ENCODE measurements at places on chromosomes 3 and 15.

DNA sequence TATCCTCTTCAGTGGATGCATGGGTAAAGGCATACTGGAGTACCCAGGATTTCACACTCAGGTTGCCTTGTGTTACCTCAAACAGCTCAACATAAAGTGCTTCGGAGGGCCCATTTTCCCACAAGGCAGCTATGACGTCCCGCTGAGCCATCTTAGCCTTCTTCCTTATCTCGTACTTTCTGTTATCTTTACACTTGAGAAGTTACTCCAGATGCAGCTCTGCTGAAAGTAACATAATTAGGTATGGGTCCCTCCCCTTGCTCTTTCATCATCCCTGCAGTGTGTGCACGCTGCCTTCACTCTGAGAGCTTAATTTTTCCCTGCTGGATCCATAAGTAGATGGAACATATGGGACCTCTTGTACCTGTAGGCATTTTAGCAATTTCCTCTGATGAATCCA, 410.3 kb downstream of the AGBL1 start:
- DNase-seq = no peak

DNA sequence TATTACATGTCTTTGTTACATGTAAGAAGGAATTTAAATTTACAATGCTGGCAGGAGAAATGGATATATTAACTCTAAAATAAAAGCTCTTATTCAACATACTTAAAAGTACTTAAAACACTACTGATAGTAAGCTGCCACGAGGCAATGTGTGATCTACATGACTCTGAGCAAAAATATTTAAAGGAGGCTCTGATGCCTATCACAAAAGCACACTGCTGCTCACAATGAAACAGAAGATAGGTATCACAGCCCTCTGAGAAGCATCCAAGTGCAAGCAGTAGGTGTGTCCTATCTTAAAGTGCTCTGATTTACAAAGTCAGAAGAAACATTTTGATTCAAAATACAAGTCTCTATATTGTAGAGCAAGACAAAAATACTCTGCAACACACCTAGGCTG, 371.2 kb upstream of the WNT5A start:
- no peak for DNase-seq

GRCh38 chr3:155185631-155186071, 105.5 kb downstream of the MME start:
- no peak for DNase-seq

DNA sequence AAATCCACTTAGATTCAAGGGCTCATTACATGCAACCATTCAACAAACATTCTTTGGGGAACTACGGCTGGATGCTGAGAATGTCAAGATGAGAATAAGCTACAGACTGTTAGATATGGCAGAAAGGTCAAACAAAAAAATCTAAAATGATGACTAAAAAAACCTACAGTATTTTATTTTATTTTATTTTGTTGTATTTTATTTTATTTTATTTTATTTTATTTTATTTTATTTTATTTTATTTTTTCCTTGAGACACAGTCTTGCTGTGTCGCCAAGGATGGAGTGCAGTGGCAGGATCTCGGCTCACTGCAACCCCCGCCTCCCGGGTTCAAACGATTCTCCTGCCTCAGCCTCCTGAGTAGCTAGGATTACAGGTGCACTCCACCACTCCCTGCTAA, 46.2 kb downstream of the WDR72 start:
- no peak for DNase-seq

DNA sequence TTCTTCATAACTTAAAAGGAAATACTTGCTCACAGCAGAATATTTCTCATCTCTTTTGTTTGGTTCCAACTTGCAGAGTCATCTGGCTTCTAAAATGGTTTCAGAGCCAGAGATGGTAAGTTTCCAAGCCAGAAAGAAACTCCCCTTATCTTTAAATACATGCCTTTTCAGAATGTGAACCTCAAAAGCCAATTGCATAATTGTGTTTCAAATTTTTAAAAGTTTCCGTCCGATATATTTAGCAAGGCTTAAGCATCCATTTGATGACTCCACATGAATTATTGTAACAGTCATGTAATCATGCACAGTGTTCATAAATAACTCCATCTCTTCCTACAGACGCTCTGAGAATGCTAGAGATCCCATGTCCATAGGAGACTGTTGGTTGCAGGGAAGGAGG, 40.6 kb upstream of the C3orf80 start:
- no peak for DNase-seq

GRCh38 chr3:43742920-43743319, 52.2 kb downstream of the ABHD5 start:
- no peak for DNase-seq

DNA sequence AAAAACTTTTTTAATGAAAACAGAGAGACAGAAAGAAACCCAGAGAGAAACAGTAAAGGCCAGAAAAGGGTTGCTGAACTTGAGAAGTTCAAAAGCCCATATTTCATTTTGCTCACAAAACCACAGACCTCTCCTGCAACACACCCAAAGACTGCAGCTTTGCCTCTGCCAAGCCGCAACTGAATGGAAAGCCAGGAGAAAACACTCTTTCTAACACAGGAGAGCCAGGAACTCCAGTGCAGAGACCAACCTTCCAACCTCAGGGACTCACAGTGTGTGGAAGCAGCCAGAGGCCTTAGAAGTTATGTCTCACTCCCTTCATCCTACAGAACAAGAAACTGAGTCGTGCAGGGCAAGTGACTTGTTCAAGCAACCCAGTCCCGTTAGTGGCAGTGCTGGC, 163.1 kb upstream of the HES1 start:
- DNase-seq = no peak

DNA sequence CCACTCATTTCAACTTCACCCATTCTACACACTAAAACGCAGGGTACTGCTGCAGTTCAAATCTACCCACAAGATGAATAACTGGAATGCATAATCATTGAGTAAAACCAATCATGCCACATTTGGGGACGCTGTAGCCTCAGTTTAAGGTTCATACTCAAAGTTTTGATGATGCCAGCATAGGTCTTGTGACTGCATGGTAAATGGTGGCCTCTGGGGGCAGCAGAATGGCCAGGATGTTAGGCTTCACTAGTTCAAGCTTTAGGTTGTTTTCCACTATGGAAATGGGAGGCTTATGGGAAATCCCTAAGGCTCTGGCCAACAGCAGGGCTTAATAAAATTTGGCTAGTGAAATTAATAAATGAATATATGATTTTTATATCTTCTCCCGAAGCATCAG, 104.3 kb upstream of the TSC22D2 start:
- DNase-seq = no peak

DNA sequence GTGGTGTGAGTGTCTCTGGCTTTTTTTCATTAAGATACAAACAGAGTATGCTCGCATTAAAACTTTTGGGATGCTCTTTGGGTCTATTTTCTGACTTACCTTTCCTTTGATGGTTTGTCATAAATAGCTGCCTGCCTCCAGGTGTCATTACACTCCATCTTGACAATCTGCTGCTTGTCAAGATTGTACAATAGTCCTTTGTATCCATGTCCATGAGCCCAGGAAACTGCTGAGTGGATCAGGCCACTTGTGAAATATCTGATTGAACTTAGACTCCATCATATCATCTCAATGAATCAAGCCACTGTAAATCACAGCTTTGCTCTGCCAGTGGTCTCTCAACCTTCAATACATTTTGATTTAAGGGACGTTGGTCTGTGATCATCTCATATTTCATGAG, 135.2 kb downstream of the ECT2 start:
- no peak for DNase-seq

DNA sequence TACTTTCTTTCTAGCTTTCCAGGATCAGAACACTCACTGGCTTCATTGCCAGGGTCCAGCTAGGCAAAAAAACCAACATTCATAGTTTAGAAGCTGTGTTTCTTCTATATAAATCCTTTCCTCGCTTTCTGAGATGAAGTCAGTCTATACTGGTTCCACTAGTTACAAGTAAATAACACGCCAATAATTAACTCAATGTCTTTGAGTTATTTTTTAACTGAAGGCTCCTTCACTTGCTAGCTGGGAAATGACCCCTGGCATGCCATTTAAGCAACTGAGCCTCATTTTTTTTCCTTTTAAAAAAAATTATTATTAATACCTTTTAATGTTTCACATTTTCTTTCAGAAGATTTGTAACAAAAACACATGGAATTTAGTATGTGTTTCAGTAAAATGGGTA, 2.1 kb upstream of the CCDC174 start:
- DNase-seq = no peak

- no peak for DNase-seq
Measured at GRCh38 chr3:149077628-149078027, 8.7 kb downstream of the HLTF start.
